ENCODE measurements at places on chromosomes 7 and 10. TPM values are rescaled to one million over a fixed set of nuclear protein-coding genes. Genes with fewer than 3 reads are reported as not detected.

- no peaks in the 10 kb centered on the region for H3K27me3 ChIP-seq
- no peak overlapping the region for H3K27ac ChIP-seq
- no peaks in the 10 kb centered on the region for H3K36me3 ChIP-seq
Measured at GRCh38 chr7:156356551-156356950, 284.0 kb upstream of the RNF32 start.

DNA sequence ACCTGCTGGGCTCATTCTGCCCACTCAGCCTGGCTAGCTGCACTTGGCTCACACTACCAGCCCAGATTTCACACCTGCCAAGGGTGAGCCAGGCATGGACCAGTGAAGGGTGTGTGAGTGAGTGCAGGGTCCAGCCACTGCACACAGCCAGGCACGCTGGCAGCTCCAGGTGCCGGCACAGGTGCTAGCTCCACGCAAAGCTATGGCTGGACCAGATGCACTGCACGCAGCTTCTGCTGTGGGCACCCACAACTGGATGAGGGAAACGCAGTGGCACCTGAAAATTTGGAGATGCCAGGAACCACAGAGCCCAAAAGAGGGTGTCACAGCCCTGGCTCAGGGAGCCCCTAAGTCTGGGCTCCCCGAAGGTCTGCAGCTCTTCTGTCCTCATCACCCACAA lies 24.9 kb upstream of the TES start:
- no peak overlapping the region for H3K4me3 ChIP-seq
- H3K36me3 ChIP-seq, result no peaks in the 10 kb centered on the region
- H3K27me3 ChIP-seq, result peaks cover 7% of the 10 kb centered on the region
- DNase-seq, result no peak
- no peaks in the 10 kb centered on the region for H3K4me1 ChIP-seq

DNA sequence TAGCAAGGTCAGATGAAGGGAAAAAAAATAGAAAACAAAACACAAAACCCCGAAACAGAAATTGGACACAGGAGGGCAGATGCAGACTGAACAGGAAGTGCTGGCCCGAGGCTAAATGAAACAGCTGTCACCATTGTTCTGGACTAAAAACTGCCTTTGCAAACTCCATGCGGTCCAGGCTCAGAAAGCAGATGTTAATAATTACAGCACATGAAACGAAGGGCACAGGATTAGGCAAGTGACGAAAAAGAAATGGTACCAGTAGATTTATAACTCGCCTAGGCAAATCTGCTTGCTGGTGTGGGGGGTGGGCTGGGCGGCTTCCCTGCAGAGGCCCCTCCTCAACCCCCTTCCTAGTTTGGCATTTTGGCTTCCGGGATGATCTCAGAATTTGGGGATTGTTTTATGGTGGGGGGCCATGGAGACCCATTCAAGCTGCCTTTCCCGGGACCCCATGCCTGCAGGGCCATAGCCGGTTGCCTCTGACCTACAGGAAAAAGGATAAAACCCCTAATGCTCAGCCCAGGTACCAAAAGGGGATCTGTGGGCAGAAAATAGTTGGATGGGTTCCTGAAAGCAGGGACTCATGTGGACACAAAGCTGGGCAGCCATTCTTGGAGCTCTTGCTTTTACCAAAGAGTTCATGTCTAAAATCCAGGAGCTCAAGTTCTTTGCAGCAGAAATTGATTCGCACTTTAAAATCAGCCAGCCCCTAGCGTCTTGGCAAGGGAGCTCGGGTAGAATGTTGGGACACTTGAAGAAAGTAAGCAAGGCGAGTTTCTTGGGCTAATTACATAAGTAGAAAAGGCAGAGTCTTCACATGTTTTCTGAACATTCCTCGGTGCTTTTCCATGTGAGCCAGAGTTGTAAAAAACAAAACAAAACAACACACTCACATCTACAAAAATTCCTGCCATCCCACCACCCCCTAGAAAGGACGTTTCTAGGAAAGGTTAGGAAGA lies 39.0 kb upstream of the EMX2 start:
- H3K4me3 ChIP-seq, result no peak overlapping the region
- H3K4me1 ChIP-seq, result no peaks in the 10 kb centered on the region
- H3K27me3 ChIP-seq, result peaks cover 5% of the 10 kb centered on the region
- DNase-seq, result no peak

FAM241B gene
- 3.2 TPM for total RNA-seq

GRCh38 chr10:12873172-12873571 lies 128.3 kb downstream of the CCDC3 start:
- peaks cover 2% of the 10 kb centered on the region for H3K27me3 ChIP-seq
- H3K27ac ChIP-seq, result no peak overlapping the region
- H3K4me3 ChIP-seq, result no peak overlapping the region
- H3K4me1 ChIP-seq, result no peaks in the 10 kb centered on the region
- DNase-seq, result no peak
- H3K36me3 ChIP-seq, result no peaks in the 10 kb centered on the region

All from activated CD4-positive, alpha-beta memory T cell treated with anti-CD3 and anti-CD28 coated beads, Interleukin-2, amount 10 ng/mL, durations not matched to agents 7 days and 5 days (primary cell).